Activated CD4-positive, alpha-beta T cell treated with anti-CD3 and anti-CD28 coated beads, Interleukin-2, amount 50 U/mL, for 4 hours (primary cell): ENCODE measurements at places on chromosomes 11 and 22.

DNA sequence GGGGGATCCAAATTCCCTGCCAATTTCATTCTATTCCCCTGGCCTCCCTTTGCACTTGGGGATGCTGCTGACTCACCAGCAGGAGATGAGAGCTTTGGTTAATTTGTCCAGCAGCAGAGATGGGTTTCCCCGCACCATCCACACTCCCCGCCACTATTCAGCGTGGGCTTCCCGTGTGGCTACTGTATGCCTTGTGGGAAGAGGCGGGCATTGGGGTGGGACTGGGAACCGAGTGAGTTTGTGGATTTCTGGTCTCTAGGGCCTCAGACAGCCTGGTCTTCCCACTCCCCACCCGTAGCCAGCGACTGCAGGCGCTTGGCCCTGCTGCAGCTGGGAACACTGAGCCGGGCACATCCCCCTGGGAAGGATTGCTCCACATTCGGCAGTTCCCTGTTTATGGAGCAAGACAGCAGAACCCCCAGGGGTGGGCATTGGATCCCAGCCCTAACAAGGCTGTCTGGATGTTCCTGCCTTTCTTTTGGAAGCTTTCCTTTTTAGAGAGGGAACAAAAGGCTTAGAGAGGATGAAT lies 23.4 kb downstream of the KIAA1671 start:
- no peak for DNase-seq

- DNase-seq, result no peak
Measured at GRCh38 chr11:70377645-70378044, 20.7 kb upstream of the CTTN start.

- DNase-seq, result no peak
Measured at GRCh38 chr11:11806586-11806985, 35.2 kb upstream of the USP47 start.

GRCh38 chr22:31969789-31970489 lies 25.6 kb downstream of the YWHAH start:
- DNase-seq, result peak; percentile 60

- no peak for DNase-seq
Measured at GRCh38 chr11:35878741-35879140, 65.1 kb upstream of the LDLRAD3 start.

DNA sequence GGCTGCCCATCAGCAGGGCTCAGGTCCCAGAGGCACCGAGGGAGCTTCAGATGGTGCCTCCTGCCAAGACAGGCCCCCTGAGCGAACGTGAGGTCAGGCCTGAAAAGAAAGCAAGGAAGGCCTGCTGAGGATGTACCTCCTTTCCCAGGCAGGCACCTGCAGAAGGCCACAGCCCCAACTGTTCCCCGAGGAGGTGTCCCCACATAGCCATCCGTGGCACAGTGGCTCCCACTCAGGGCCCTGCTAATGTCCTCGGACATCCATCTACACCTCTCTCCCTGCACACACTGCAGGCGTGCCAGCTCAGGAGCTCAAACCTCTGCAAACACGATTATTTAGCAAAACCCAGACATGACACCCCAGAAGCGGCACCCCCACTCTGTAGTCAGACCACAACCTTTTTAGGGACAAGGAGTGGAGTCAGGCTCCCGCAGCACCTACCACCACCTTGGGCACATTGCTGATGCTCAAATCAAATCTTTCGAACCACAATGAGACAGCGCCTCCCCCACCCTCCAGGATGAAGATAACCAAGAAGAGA lies 36.9 kb downstream of the SHANK2 start:
- DNase-seq, result no peak

DNA sequence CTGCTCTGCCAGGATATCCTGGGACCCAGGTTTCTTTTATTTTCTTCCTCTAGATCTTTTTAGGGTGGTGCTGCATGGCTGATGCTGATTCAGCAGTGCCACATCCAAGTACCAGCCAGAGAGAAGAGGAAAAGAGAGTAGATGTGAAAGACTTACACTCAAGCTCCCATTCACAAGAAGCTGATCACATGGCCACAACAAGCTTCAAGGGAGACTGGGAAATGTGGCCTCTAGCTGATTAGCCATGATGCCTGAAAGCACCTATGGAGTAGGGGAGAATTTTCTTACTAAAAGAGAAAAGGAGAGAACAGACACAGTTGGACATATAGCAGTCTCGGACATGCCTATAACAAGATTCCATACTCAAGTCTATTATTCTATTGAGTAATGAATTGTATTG lies 34.4 kb upstream of the FJX1 start:
- DNase-seq, result no peak

DNA sequence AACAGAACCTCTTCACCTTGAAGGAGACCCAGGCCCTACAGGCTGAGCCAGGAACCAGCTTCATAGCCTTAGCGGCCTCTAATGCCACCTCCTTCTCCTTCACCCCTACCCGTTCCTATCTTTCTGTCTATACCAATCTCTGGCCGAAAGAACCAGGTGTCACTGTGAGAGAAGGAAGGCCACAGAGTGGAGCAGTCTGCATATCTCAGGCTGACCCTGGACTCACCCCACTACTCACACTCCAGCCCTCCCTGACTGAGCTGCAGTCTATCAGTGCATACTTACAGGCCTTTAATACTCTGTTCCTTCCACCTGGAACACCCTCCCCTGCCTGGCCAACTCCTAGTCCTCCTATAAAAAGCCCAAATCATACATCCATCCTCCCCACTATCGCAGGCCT lies 32.7 kb downstream of the ARAP1 start:
- DNase-seq, result no peak

DNA sequence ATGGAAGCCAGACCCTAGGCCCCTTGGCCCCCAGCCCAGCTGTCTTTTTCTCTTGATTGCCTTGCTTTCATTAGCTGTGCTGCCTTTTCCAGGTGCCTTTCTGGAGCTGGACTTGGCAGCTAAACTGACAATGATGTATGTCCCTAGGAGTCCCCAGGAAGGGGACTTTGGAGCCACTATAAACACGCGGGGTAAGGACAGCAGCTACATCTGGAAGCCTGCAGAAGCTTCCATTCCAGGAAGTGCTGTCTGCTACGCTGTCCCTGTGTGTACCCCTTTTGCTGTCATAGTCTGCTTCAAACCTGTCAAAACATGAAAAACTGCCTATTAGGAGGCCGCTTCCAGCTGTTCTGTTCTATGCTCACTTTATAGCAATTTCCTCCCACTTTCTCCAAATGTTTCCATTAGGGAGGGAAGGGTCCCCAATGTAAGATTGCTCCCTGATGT lies 153.3 kb upstream of the RAG2 start:
- DNase-seq, result no peak

- no peak for DNase-seq
Measured at GRCh38 chr22:43451371-43452050, 39.7 kb downstream of the MPPED1 start.

- no peak for DNase-seq
Measured at GRCh38 chr11:102920118-102920684, 35.3 kb downstream of the MMP13 start.

DNA sequence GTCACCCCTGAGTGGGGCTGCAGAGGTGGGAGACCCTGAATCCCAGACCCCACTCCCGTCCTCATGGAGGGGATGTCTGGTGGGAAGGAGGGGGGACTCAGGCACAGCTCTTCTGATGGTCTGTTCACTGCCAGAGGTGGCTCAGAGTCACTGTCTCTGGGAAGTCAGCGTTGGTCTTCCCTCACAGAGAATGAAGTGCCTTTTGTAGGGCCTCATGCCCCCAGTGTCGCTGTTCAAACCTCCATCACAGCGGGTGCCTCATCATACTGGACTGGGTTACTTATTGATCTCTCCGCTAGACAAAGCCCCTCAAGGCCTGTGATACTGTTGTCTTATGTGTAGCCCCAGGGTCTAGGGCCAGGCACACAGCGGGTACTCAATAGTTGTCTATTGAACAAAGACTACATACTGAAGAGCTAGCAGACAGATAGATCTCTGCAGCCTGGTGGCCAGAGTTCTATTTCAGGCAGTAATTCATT lies 41.3 kb downstream of the CD6 start:
- DNase-seq, result no peak

DNA sequence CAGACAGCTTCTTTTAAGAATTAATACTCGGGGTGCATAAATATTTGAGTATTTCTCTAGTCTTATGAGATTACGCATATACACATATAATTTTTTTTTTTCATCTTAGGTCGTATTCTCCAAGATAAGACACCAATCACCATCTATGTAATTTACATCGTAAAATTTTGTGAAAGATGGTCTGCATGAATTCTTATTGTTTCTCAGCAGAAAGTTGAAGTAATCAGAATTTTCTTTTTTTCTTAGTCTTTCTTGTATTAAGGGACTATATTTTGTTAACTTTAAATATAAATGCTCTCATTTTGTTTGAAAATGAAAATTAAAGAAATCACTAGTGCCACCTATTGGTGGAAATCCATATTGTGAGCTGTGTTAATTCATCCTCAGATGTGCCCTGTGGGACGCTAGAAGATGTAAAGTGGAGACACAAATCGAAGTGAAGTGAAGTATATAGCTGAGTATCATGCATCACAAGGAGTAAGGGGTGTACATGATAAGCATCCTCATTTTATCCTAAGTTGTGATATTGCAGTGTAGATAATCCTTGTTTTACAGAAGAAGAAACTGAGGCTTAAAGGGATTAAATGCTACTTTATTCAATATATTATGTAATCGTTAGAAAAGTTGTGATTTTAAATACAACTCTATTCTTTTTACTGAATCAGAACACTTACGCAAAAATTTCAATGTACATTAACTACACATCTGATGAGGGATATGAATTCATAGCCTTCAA lies 2084.3 kb downstream of the LRRC4C start:
- DNase-seq, result no peak

- no peak for DNase-seq
Measured at GRCh38 chr11:93031386-93031785, 61.9 kb downstream of the MTNR1B start.

DNA sequence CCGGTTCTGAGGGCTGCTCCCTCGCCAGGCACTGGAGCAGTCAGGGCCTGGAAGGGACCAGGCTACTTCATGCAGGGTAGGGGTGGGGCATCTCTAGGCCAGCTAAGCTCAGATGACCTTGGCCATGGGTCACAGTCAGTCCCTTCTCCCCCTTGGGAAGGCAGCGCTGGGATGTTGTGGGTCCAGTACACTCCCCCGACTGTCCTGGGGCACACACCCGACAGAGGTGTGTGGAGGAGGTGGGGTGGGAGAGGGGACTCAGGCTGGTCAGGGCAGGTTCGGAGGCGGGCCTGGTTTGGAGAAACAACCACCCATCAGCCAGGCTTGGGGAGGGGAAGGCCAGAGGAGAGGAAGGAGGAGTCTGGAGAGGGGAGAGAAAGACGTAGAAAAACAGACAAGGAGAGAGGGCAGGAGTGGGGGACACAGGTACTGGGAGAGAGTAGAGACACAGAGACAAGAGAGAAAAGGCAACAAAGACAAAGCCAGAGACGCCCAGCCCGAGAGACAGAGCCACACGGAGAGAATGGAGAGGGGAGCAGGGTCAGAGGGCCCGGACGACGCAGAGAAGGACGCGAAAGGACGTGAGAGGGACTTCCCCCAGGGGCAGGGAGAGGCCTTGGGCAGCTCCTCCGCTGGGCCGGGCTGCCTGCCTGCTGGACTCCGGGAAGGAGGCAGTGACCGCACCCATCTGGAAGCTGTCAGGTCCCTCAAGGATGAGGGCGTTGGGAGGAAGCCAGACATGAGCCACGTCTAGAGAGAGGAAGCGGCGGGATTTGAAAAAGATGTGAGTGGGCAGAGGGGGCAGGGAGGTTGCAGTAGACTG lies 30.6 kb upstream of the TSKU start:
- DNase-seq, result no peak

DNA sequence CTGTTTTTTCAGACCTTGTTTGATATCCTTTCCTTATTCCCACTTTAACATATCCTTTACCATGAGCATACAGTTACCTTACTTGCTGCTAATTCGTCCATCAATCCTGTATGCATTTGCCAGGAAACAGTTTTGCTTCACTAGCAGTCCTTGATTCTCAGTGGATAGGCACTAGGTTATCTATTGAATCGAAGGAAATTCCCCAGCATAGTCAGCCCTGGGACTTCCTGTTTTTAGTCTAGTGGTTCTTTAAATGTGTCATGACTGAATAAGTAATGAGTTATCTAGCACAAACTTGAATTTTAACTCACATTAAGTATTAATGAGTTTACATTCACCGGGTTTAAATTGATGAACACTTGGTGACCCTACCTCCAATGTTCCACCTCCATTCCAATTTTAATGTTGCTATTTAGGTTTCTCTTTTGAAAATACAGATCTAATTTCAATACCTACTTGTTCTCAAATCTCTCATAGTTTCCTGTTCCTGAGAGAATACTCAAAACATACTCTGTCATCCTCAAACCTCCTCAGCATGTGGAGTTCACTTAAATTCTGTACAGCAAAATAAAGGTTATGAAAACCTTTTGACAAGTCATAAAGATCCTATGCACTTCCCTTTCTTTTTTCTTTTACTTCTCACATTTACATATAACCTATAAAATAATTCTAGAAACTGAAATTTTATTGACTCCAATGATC lies 1375.1 kb upstream of the TENM4 start:
- no peak for DNase-seq
